ENCODE measurements at places on chromosomes 6 and 20.

GRCh38 chr6:1832358-1832757, 222.6 kb downstream of the FOXC1 start:
- DNase-seq, result no peak

DNA sequence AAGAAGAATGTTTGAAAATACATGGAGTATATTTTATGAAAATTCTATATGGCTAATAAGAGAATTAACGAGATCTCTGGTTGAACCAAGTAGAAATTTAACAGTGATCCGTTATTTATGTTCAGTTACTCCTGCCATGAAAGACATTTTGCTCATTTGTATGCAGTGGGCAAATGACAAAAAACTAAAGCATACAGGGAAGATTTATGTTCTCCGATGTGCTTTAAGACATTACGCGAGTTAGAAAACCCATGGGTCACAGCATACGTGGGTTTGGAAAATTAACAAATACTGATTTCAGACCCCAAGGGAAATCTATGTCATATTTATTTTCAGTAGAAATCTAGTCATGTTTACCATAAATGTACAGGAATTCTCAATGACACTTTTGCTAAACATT, 90.1 kb downstream of the BMP5 start:
- no peak for DNase-seq

DNA sequence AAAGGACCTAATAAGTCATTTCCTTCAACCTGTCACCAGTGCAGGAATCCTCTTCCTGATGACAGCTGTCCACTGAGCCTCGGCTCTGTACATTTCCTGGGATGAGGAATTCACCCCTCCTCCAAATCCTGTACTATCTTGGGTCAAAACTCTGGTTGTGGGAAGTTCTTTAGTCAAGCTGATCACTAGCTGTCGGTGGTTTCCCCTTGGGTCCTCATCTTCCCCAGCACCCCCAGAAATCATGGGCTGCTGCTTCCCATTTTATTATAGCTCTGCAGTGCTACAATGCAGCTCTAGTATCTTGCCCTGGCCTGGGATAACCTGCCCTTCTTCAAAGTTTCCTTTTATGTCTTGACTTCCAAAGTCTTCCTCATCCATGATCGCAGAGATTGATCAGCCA, 14.6 kb upstream of the ADA start:
- DNase-seq, result no peak

DNA sequence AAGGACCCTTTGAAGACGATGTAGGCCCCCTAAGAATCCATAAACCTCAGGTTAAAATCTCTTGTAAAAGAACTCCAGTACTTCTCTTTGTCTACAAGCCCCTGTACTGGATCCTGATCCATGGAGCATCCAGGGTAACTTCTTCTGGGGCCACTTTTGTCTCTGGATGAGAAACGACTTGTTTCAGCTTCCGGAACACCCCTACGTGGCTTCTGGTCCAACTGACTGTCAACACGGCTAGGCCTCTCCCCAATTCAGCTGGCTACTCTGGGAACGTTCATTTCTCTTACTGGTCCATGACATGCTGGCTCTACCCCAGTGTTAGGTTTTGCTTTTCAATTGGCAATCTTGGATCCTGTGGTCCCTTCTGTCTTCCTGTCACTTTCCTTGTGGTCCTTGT, 198.0 kb downstream of the BACH2 start:
- no peak for DNase-seq

- no peak for DNase-seq
Observed at GRCh38 chr20:45060294-45060693, 40.6 kb downstream of the KCNS1 start.

GRCh38 chr20:2800521-2801285, at the start of gene CPXM1:
Gene CPXM1, minus strand, starts transcription at chr20:2800627. Its CDS starts 55 bp downstream, at chr20:2800572.
- DNase-seq, result no peak

GRCh38 chr20:36218380-36219064, 17.8 kb upstream of the AAR2 start:
- no peak for DNase-seq

DNA sequence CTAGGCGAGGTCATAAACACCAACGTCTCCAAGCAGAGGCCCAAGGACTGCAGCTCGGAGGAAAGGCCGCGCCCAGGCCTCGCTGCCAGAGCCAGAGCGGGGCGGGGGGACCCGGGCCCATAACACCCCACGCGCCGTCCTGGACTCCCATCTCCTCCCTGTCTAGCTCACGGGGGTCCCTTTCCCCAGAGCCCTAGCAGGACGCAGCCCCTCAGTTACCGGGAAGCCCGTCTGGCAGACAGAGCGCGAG, 44.9 kb downstream of the MDFI start:
- DNase-seq, result peak; percentile 34

- DNase-seq, result no peak
Observed at GRCh38 chr6:144624246-144624645, 339.1 kb downstream of the UTRN start.

DNA sequence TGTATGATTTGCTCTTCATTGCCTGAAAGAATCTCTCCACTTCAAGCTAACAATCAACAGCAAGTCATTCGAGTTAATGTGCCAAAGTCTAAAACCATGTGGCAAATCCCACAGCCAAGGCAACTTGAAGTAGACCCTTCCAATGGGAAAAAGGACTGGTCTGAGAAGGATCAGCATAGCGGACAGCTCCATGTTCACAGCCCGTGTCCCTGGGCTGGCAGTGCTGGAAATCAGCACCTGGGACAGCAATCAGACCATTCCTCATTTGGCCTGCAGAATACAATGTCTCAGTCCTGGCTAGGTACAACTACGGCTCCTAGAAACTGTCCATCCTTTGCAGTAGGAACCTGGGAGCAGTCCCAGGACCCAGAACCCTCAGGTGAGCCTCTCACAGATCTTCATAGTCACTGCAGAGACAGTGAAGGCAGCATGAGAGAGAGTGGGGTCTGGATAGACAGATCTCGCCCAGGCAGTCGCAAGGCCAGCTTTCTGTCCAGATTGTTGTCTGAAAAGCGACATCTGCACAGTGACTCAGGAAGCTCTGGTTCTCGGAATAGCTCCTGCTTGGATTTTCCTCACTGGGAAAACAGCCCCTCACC, 1.1 kb downstream of the GJA10 start:
- peak; percentile 54 for DNase-seq

- no peak for DNase-seq
Observed at GRCh38 chr20:38036366-38036765, 2.8 kb downstream of the RPRD1B start.

GRCh38 chr6:134626086-134626485, 308.2 kb upstream of the SGK1 start:
- DNase-seq, result no peak

- DNase-seq, result no peak
Observed at GRCh38 chr6:36050947-36051710, 23.5 kb downstream of the MAPK14 start.

DNA sequence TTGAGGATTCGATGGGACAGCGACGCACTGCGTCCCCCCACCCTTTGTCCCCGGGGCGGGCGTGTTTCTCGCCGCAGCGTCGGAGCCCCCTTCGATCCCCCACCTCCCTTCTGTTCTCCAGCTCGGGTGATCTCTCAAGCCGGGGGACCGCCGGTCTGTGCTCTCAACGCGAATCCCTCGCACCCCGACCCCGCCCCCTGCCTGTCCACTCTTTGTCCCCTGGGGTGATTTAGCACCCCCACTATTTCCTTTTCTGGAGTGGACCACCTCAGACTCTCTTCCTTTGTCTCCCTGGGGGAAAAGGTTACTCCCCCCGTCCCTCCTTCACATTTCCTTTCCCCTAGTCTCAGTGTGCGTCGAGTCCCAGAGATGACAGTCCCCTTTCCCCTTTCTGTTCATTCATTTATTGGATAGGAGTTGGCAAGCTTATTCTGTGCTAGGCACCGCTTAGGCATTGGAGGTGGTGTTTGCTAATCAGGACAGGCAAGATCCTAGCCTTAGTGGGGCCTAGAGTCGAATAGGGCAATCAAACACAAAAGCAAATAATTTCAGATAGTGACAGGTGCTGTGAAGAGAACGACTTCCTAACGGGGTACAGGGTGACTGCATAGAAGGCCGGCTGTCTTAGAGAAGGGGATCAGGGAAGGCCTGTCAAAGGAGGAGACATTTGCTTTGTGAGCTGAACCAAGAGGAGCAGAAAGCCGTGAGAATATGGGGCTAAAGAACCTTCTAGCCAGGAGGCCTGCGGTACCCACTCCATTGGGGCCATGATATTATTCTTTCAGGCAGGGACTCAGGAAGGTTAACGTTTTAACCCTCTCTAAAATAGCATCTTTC, 741 bp downstream of the PTPN1 start:
- DNase-seq, result peak; percentile 25

DNA sequence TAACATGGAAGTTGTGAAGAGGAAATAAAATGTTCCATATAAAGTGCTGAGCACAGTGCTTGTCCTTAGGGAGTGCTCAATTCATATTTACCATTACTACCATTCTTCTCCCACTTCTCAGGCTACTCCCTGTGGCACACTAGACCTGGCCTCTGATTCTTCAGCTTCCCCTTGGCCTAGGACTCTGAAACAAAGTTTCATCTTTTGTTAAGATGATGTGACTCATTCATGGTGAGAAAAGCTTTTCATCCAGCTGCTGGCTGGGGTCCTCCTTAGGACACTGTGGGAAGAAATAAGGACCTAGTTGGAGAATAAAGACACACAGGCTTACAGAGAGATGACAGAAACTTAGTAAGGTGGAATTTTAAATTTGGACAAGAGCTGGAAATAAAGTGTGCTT, 314.8 kb downstream of the CDC5L start:
- no peak for DNase-seq

DNA sequence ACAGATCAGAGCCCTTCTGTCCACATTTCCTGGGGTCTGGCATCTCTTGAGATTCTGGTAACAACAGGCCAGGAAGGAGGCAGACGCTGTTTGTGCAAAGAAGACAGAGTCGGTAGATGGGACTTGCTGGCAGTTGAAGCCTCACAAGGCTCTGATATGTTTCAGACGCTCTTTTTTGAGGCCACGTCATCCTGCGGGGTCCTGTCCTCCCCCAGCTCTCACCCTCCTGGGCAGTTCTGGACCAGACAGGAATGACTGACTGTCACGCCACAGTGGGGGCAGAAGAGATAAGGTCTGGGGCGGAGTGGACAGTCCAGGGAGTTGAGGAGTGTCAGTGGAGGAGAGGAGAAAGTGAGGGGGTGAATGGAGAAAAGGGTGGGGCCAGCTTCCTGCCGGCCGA, 87.1 kb upstream of the SULF2 start:
- peak; percentile 26 for DNase-seq
